ENCODE measurements at places on chromosomes 5 and 9. TPM values are rescaled to one million over a fixed set of nuclear protein-coding genes. Genes with fewer than 3 reads are reported as not detected.

Gene OR1B1
- total RNA-seq = not detected

Gene MYMK
- total RNA-seq = not detected

Gene GFM2
- 15.9 TPM for total RNA-seq

Gene MSX2
- total RNA-seq = not detected

Gene EGFL7
- total RNA-seq = 119 TPM

Gene SARDH
- not detected for total RNA-seq

Gene ANKRD55
- not detected for total RNA-seq

Gene CTSL
- 164 TPM for total RNA-seq

All from uterus (tissue), 4 donors.